Activated CD8-positive, alpha-beta memory T cell treated with anti-CD3 and anti-CD28 coated beads for 1 hour (primary cell): ENCODE measurements at places on chromosomes 2 and 18.

DNA sequence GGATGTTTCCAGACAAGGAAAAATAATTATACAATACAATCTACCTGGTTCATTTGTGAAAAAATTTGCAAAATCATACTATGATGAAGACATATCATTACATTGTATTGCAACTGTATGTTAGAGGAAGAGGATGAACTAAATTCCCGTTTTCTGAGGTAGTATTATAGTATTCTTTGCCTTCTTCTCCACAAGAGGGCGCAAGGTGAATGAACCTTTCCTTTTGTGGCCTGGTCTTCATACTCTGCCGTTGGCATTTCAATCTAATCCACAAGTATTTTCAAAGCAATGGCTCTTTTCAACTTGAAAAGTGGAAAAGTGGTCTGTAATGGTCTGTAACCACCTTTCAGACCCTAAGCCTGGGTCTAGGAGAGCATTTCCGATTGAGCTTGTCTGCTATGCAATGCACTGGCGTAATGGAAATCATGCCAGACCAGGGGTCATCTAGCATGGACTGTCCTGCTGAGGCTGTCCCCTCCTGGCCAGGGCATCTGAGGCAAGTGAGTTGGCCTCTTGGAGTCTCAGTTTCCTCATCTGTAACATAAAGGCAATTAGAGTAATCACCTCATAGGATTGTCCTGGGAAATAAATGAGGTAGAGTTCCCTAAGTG is 30.8 kb upstream of the ZNF396 start:
- DNase-seq = no peak

- no peak for DNase-seq
These were observed 492.0 kb downstream of the TNS1 start for GRCh38 chr2:217510771-217511291.

DNA sequence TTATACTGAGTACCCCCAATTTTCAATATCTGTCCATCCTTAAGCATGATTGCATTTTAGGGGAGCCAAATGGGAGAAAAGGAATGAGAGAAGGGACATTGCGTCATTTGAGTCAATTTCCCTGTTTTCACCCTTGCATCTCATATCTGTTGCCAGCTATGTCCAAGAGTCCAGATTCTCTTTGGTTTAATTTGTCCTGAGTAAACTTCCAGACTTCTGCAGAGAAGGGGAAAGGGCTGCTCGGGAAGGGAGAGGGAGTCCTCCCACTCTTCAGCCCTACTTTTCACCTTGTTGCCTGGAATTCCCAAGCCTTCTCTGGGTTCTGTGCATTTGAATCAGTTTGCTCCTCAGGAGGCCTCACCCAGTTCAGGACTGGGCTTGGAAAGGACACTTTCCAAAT is 16.5 kb downstream of the GREB1 start:
- no peak for DNase-seq

DNA sequence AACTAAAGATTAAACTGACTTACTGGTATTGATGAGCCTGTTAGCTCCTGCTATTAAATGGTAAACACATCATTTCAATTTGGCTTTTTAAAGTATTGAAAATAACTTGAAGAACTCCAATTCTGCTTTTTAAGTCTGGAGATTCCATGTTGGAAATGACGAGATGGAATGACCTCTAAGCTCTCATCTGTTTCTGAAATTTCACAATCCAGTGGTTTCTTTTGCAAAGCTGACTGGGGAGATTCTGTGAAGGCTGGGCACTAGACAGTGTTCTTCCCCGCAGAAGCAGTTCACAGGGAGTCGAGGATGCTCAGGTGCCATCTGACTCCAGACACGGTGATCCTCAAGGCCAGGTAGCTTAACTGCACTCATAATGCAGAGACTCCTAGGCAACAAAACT is 44.7 kb downstream of the DHRS9 start:
- DNase-seq = no peak

GRCh38 chr2:96763511-96764252 is 3.0 kb downstream of the CNNM4 start:
- no peak for DNase-seq

DNA sequence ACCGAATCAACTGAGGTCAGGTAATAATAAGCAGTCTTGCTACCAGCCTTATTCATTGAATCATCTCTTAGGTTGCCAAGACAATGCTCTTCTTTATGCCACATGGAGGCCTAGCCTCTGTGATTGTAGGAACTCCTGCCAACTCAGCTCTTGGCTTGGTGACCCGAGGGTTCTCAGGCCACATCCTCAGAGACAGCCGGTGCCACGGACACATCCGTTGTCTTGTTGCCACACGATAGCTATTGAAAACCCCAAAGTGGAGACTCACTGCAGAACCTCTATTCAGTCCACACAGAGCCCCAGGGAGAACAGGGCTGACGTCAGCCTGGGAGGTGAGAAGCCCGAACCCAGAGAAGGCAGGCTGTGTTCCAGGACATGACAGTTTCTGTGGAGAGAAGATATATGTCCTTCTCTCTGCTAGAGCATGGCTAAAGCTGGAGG is 53.5 kb upstream of the TGFA start:
- no peak for DNase-seq

GRCh38 chr2:64609227-64609941 is 44.3 kb downstream of the SERTAD2 start:
- DNase-seq = no peak

DNA sequence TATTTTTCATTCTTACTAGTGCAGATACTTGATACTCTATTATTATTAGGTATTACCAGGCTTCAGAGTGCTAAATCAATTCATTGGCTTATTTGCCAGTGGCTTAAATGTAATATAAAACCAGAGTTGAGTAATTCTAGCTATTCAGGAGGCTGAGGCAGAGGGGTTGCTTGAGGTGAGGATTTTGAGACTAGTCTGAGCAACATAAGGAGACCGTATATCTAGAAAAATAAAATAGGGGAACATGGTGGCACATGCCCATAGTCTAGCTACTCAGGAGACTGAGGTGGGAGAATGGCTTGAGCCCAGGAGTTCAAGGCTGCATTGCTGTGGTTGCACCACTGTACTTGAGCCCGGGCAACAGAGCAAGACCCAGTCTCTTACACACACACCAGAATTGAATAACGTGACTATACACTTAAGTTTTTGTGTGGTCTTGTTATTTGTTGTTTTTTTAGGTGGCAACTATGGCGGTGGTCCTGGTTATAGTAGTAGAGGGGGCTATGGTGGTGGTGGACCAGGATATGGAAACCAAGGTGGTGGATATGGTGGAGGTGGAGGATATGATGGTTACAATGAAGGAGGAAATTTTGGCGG is 4.8 kb downstream of the HNRNPA3 start:
- DNase-seq = no peak

DNA sequence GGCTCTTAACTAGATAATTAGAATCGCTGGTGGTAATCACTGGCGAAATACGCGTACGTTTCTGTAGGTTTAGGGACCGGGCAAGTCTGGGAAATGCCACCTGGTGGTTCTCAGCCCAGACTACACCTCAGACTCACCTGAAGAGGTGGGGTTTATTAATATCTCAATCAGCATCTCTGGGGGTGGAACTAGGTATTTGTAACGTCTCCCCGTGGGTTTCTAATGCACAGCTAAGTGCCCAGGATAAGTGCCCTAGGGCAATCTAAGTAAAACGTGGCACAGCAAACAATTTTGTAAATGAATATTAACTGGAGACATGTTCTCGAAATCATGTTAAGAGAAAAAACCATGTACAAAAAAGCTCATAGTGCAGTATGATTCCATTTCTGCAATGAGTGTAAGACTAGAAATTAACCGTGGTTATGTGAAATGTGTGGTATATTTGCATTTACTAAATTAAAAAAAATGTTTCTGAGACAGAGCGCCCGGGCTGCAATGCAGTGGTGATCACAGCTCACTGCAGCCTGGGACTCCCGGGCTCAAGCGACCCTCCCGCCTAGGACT is 760 bp upstream of the CNOT11 start:
- DNase-seq = no peak

GRCh38 chr18:8260827-8261226 is 348.4 kb upstream of the RAB12 start:
- no peak for DNase-seq

DNA sequence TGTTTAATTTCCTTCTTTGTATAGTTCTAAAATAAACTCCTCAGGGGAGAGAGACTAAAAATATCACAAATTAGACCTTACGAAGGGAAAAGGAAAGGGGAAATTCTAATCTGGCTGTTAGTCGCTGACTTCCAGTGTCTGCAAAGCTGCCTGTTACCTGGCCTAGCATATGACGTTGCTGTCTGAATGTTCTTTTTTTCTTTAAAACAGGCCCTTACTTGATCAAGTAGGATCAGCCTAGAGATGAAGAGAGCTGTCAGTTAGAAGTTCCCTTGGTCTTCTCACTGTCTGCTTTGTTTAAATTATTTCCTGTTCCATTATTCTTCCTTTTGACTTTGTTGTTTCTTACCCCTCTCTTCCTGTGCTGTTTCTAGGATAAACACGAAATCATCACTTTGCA is 11.2 kb downstream of the NCK2 start:
- DNase-seq = no peak

DNA sequence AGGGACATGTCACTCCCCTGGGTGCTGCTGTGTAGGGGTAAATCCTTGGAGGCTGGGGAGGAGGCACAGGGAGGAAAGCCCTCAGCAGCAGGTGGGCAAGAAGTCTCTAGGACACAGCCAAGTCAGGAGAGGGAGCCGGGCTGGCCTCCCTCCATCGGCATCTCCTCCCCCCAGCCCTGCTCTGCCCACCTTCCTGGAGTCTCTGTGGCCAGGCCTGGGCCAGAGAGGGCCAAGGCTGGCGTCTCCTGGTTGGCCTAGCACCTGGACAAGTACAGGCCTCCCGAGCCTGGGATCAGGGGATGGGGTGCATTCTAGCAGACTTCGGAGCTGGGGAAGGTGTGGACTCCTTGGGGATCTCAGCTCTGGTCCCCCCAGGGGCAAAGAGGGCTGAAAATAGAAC is 1.8 kb downstream of the SPEG start:
- no peak for DNase-seq

- DNase-seq = no peak
These were observed 94.6 kb upstream of the MCFD2 start for GRCh38 chr2:47010176-47010575.

- no peak for DNase-seq
These were observed 9.0 kb downstream of the PMAIP1 start for GRCh38 chr18:59908799-59909198.

DNA sequence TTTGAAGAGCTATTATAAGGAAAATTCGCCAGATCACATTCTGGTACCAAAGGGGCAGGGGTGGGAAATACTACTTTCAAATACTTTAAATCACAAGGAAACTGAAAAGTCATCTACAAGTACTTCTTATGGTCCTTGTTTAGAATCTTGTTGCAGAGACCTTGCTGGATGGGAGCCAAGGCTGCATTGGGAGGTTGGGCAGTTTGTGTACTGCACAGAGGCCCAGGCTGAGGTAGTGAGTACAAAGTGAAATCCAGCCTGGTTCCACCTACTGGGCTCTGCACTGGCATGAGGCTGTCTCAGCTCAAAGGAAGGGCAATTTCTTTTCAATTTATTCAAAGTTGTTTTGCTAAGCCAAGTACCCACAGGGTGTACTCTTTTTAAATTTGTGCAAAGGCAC is 140.3 kb upstream of the DLX2 start:
- no peak for DNase-seq

- no peak for DNase-seq
These were observed 997 bp downstream of the BOK start for GRCh38 chr2:241559323-241560161.

- no peak for DNase-seq
These were observed 123.8 kb downstream of the SPTBN1 start for GRCh38 chr2:54579682-54580620.

DNA sequence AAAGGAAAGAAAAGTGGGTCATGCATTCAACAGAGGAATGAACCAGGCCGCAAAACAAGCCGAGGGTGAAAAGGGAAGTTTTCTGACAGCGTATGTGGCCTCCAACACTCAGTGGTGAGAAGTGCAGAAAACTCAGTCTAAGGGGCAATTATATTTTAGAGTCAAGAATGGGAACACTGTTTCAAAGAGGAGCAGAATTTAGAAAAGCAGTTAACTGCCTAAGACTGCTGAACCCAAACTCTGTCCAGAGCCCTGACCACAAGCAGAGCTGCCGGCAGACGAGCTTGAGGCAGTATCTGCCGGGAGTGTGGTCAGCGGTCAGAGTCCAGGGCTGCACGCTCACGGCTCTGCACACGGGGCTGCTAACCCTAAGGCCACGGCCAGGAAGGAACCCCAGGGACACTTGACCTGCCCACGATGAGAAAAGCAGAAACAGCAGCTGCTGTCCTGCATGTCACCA is 347.0 kb upstream of the ID2 start:
- DNase-seq = no peak

DNA sequence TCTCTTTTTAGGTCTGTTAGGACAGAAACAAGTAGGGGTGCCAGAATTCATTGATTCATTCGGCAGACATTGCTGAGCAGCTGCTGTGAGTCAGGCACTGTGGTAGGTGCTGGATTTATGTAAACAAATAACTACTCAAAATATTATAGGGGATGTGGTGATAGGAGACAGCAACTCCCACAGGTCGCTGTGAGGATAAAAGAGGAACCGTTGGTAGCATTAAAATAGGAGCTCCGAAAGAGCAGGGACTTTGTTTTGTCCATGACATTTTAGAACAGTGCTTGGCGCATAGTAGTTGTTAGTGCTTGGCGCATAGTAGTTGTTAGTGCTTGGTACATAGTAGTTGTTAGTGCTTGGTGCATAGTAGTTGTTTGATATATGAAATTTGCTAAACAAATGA is 29.2 kb downstream of the ATP6V1C2 start:
- no peak for DNase-seq

- DNase-seq = no peak
These were observed 6.8 kb upstream of the DNAJB2 start for GRCh38 chr2:219272356-219272755.

DNA sequence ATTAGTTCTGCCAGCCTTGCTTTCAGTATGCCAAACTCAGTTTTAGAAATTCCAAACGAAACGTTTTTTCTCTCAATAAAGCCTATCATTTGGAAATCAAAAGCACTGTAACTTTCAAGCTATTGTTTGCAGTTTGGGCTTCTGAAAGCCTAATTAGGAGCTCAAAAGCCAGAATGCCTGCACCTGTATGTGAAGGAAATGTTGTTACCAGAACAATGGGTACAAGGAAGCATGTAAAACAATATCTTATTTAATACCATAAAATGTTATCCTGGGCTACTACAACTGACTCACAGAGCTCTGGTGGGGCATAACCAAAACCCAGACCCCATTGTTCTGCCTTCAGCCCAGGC is 12.6 kb upstream of the GULP1 start:
- DNase-seq = no peak

GRCh38 chr2:84906900-84907714 is 1.7 kb downstream of the TMSB10 start:
- DNase-seq = no peak

GRCh38 chr2:10924441-10924840 is 12.7 kb downstream of the KCNF1 start:
- no peak for DNase-seq

GRCh38 chr2:223981241-223981640 is 24.0 kb downstream of the MRPL44 start:
- DNase-seq = no peak

- no peak for DNase-seq
These were observed 63.2 kb downstream of the GNAL start for GRCh38 chr18:11752116-11752911.
